ENCODE measurements at places on chromosomes 5 and 9.

GRCh38 chr9:132582276-132582785 is at the start of gene BARHL1:
TSS of gene BARHL1 (plus strand) at chr9:132582606. CDS start at chr9:132582798, 192 bp downstream.
- no peak for DNase-seq

DNA sequence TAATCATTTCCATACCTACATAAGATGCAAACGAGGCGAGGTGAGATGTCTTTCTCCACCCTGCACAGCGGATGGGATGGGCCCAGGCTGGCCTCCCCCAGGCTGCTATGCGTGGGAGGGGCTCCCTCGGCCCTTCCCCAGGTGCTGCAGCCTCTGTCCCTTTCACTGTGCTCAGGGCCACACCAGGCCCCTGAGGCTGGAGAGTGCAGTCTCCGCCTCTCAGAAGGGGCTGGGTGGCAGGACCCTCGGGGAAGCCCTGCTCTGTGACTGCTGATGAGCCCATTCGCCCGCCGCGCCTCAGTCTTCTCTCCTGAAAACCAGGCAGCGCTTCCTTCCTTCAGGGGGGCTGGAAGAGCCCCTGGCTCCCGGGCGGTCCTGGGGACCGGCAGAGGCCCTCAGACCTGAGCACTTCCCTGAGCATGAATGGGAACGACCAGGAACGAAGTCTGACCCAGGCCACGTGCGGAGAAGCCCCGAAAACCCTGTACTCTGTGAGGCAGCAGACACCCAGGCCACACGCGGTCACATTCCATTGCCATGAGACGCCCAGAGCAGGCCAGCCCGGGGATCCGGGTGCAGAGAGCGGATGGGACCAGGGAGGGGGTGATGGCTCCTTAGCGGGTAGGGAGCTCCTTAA is 21.9 kb upstream of the NOTCH1 start:
- no peak for DNase-seq

DNA sequence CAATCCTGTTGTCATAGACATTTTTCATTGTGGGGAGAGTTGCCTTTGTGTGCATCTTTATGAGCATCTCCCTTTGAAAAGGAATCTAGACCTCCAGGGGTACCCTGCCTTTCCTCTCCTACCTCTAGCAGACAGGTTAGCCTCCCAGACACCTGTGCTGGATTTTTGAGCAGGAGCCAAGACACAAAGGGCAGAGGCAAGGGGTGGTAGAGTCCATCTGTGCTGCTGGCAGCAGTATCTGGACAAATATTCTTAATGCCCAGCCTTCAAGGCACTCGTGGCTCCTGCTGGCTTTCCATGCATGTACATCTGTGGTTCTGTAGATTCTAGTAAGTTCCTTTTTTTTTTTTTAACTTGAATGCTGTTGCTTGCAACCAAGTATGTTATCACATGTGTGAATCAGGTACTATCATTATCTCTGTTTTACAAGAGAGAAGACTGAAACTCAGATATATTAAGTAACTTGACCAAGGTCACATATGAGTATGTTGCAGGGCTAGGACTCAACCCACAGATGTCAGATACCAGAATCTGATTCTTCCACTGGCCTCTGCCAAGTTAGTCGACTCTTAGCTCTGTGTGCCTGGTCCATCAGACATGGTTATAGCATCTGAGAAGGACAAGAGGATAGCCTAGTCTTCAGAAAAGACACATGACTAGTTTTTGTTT is 32.9 kb upstream of the GPR151 start:
- DNase-seq, result no peak

DNA sequence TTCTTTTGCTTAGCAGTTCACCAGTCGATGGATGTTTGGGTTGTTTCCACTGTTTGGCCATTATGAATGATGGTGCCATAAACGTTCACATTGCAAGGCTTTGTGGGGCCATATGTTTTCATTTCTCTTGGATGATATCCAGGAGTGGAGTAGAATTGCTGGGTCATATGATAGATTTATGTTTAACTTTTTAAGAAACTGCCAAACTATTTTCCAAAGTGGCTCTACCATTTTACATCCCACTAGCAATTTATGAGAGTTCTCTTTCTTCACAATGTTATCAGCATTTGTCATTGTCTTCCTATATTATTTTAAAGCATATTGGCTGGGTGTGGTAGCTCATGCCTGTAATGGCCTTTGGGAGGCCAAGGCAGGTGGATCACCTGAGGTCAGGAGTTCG is 5.2 kb downstream of the GPR107 start:
- no peak for DNase-seq

DNA sequence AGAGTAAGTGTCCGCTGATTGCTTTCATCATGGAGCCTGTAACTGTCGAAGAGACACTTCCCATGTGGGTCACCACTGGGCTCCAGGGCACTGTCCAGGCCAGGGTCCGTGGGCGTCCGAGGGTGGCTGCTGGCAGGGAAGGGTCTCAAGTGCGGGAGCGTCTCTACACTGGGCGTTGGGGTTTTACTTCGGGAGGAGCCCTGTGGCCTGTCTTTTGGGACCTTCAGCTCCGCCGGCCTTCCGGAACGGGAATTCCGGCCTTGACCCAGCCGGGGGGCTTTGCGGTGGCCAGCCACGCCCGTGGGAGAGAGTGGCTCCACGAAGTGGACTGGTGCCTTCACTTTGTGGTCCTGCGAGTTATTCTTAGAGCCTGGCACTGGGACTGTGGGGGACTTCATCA is 86.2 kb downstream of the CAMSAP1 start:
- DNase-seq, result no peak

DNA sequence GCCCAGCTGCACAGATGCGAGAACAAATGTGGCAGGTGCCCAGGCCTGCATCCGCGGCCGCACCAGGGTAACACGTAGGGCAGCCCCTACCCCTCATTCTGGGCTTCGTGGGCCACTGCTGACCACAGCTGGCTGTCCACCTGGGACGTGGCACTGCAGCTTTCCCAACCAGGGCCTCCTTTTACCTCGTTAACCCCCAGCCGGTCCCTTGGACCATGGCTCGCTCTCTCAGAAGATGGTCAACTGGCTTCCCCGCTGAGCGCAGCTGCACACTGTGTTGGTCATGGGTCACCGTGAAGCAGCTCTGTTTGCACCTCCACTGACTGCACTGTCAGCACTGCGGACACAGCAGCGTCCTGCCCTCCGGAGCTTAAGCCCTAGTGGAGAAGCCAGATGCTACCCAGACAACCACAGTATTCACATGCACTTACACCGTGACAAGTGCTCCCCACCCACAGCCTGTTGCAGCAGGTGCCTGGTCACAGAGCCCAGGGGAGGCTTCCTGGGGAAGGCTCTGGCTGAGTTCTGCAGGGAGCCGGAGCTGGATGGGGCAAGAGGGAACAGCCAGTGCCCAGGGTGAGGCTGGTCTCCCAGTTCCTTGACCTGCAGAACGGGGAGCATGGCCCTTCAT is 10.5 kb upstream of the PLEKHG4B start:
- peak; percentile 80 for DNase-seq

DNA sequence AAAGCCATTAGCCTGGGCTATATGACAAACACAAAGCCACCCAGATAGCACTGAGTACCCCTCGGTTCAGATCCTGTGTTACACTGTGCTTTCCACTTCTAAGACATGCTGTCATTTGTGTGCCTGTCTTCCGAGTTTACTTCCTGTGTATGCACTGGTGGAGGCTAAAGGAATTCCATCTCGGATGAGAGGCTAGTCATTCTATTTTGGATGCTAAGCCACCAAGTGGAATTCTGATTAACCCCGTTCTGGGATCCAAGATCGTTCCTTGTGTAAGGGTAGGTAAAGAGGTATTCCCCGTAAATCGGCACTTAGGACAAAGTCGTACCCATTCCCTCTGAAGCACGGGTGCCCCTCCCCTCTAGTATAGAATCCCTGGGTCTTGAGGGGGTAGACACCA is 8.7 kb downstream of the PROP1 start:
- peak; percentile 25 for DNase-seq

- no peak for DNase-seq
Observed at GRCh38 chr9:113960768-113961167, 84.7 kb downstream of the ZNF618 start.
